Liver (tissue), 10 donors: ENCODE measurements at places on chromosomes 6 and 20.

GRCh38 chr6:157538168-157538567 is 157.2 kb downstream of the ZDHHC14 start:
- DNase-seq: no peak
- H3K4me1 ChIP-seq: peaks cover 44% of the 10 kb centered on the region
- peak overlapping the region; percentile 51 for H3K27ac ChIP-seq
- H3K4me3 ChIP-seq: no peak overlapping the region

- no peak for DNase-seq
- no peak overlapping the region for H3K27ac ChIP-seq
- H3K4me3 ChIP-seq: no peak overlapping the region
- peaks cover 30% of the 10 kb centered on the region for H3K4me1 ChIP-seq
- H3K27me3 ChIP-seq: no peaks in the 10 kb centered on the region
Measured at GRCh38 chr6:43283514-43283901, 14.6 kb upstream of the SLC22A7 start.

GRCh38 chr6:42783876-42784642 is 2.2 kb downstream of the BICRAL start:
- H3K27ac ChIP-seq: peak overlapping the region; percentile 99
- no peaks in the 10 kb centered on the region for H3K36me3 ChIP-seq
- peak overlapping the region; percentile 97 for H3K4me3 ChIP-seq
- H3K27me3 ChIP-seq: no peaks in the 10 kb centered on the region
- no peak for DNase-seq

GRCh38 chr6:14555804-14556203 is 438.2 kb downstream of the CD83 start:
- H3K27ac ChIP-seq: no peak overlapping the region
- H3K27me3 ChIP-seq: no peaks in the 10 kb centered on the region
- peaks cover 12% of the 10 kb centered on the region for H3K4me1 ChIP-seq
- H3K4me3 ChIP-seq: no peak overlapping the region
- no peak for DNase-seq

GRCh38 chr6:166939345-166939744 is 17.0 kb downstream of the RNASET2 start:
- no peak overlapping the region for H3K4me3 ChIP-seq
- H3K4me1 ChIP-seq: no peaks in the 10 kb centered on the region
- no peaks in the 10 kb centered on the region for H3K27me3 ChIP-seq
- H3K36me3 ChIP-seq: peaks cover 16% of the 10 kb centered on the region
- H3K27ac ChIP-seq: no peak overlapping the region

DNA sequence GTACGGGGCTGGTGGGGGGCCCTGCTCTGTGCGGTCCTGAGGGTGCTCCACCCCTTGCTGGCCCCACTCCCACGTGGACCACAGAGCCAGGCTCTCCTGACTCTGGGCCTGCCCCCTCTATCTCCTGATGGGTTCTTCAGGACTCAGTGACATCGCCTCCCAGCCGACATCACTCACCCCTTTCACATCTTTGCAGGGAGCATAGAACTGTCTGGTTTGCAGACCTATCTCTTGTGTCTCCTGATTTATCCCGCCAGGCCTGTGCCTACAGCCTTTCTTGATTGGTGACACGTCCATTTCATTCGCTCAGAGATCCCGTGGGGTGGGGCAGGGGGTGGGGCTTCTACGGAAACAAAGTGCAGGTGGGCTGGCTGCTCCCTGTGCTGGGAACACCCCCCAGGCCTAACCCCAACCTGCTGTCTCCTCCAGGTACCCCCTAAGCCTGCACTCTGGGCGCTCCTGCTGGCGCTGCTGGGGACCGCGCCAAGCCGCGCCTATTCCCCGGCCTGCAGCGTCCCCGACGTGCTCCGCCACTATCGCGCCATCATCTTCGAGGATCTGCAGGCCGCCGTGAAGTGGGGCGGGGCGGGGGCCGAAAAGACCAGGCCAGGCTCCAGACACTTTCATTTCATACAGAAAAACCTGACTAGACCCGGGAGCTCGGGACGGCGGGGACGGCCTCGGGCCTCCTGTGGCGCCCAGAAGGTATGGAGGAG is 1.7 kb downstream of the C20orf204 start:
- peaks cover 15% of the 10 kb centered on the region for H3K36me3 ChIP-seq
- DNase-seq: no peak
- H3K4me1 ChIP-seq: peaks cover 7% of the 10 kb centered on the region

- no peak overlapping the region for H3K4me3 ChIP-seq
- no peaks in the 10 kb centered on the region for H3K27me3 ChIP-seq
- no peaks in the 10 kb centered on the region for H3K36me3 ChIP-seq
- H3K4me1 ChIP-seq: no peaks in the 10 kb centered on the region
- no peak overlapping the region for H3K27ac ChIP-seq
Measured at GRCh38 chr6:139443231-139444112, 69.0 kb upstream of the CITED2 start.

- no peak overlapping the region for H3K27ac ChIP-seq
- H3K4me3 ChIP-seq: no peak overlapping the region
- no peaks in the 10 kb centered on the region for H3K27me3 ChIP-seq
- H3K36me3 ChIP-seq: no peaks in the 10 kb centered on the region
- no peak for DNase-seq
Measured at GRCh38 chr6:127951172-127951917, 50.5 kb upstream of the THEMIS start.

GRCh38 chr6:3769610-3770009 is 18.1 kb upstream of the PXDC1 start:
- H3K4me3 ChIP-seq: no peak overlapping the region
- no peak overlapping the region for H3K27ac ChIP-seq
- no peaks in the 10 kb centered on the region for H3K27me3 ChIP-seq

GRCh38 chr6:14681699-14682487 is 564.0 kb upstream of the JARID2 start:
- no peak overlapping the region for H3K27ac ChIP-seq
- DNase-seq: no peak
- H3K27me3 ChIP-seq: no peaks in the 10 kb centered on the region
- H3K4me1 ChIP-seq: no peaks in the 10 kb centered on the region

DNA sequence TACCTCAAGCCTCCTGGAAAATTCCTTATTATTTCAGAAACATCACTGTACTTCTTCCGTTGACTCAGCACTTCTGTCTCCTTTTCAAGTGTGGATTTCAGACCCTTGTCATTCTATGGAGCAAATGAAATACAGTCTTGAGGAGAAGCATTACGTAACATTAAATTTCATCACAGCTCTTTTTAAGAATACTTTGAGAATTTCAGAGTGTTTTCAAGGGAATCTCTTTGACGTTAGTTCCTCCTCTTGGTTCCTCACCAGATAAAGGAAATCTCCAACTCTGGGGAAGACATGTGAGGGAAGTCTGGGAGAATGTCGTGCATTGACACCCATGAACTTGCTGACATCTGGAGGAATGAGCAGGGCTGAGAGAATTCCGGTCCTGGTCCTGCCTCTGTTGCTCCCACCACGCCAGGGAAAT is 32.3 kb downstream of the UST start:
- H3K27ac ChIP-seq: no peak overlapping the region
- DNase-seq: no peak

GRCh38 chr6:18432180-18432579 is 45.0 kb downstream of the RNF144B start:
- H3K36me3 ChIP-seq: peaks cover 3% of the 10 kb centered on the region
- no peak overlapping the region for H3K4me3 ChIP-seq

GRCh38 chr6:36756786-36757185 is 59.2 kb downstream of the RAB44 start:
- DNase-seq: no peak
- no peak overlapping the region for H3K27ac ChIP-seq
- no peak overlapping the region for H3K4me3 ChIP-seq
- no peaks in the 10 kb centered on the region for H3K27me3 ChIP-seq

- no peak for DNase-seq
- H3K4me3 ChIP-seq: no peak overlapping the region
- peak overlapping the region; percentile 97 for H3K27ac ChIP-seq
- no peaks in the 10 kb centered on the region for H3K27me3 ChIP-seq
- H3K36me3 ChIP-seq: no peaks in the 10 kb centered on the region
- peaks cover 17% of the 10 kb centered on the region for H3K4me1 ChIP-seq
Measured at GRCh38 chr6:52995913-52996645, 995 bp upstream of the GSTA4 start.

GRCh38 chr6:53437557-53438202 is 88.9 kb upstream of the ELOVL5 start:
- H3K36me3 ChIP-seq: no peaks in the 10 kb centered on the region
- H3K27me3 ChIP-seq: no peaks in the 10 kb centered on the region
- peak overlapping the region; percentile 24 for H3K27ac ChIP-seq
- no peak for DNase-seq
- peaks cover 21% of the 10 kb centered on the region for H3K4me1 ChIP-seq
- no peak overlapping the region for H3K4me3 ChIP-seq

- peaks cover 26% of the 10 kb centered on the region for H3K27me3 ChIP-seq
- no peaks in the 10 kb centered on the region for H3K36me3 ChIP-seq
- no peak for DNase-seq
- no peak overlapping the region for H3K27ac ChIP-seq
- no peaks in the 10 kb centered on the region for H3K4me1 ChIP-seq
Measured at GRCh38 chr20:21706261-21707195, 1.1 kb downstream of the PAX1 start.

DNA sequence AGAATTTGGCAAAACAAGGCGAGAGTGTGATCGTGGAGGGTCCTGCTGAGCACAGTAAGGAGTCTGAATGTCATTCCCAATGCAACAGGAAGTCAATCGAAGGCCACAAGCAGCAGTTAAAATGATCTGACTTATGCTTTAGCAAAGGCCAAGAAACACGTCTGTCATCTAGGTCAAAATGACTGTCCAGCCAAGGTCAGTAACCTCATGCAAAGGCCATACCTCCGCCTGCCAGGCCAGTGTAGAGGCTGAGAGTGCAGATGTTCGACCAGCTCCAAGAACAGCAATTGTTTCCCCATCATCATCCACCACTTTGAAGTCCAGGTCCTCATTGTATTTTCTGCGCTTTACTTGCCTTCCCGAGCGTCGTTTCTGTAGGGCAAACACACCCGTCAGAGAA is 105.6 kb downstream of the CHD6 start:
- H3K4me3 ChIP-seq: no peak overlapping the region
- no peaks in the 10 kb centered on the region for H3K36me3 ChIP-seq
- H3K4me1 ChIP-seq: peaks cover 38% of the 10 kb centered on the region
- DNase-seq: no peak
- H3K27me3 ChIP-seq: no peaks in the 10 kb centered on the region

DNA sequence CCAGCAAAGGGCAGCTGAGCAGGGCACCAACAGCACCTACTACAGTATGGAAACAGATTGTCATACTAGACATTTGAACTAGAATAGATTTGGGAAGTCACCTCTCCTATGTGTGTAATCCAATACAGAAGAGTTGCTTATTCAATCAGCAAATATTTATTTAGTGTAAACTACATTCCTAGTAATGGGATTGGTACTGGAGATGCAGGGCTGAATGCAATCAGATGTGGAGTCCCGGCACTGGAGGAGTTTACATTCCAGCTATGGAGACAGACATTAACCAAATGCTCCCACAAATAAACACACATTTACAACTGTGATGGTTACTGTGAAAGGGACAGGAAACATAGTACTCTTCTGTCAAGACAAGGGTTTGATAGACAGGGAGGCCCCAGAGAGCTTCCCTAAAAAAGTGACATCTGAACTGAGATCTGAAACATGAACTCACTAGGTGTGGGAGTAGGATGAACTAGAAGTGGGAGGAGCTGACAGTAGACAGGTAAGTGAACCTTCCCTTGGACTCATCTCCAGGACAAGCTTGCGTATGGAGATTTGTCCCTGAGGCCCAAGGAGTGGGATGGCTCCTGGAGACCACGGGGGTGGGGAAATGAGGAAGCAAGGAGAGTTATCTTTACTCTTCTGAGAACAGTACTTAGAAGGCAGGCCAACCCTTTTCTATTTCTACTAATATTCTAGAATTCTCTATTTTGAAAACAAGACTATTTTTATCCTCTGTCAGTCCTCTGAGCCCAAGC is 420.5 kb downstream of the MAFB start:
- no peak overlapping the region for H3K4me3 ChIP-seq
- H3K27ac ChIP-seq: no peak overlapping the region
- no peaks in the 10 kb centered on the region for H3K27me3 ChIP-seq
- no peak for DNase-seq
- no peaks in the 10 kb centered on the region for H3K36me3 ChIP-seq

GRCh38 chr20:60921022-60921622 is 330.9 kb upstream of the CDH4 start:
- no peak overlapping the region for H3K4me3 ChIP-seq
- no peaks in the 10 kb centered on the region for H3K4me1 ChIP-seq
- H3K27me3 ChIP-seq: no peaks in the 10 kb centered on the region
- peak; percentile 64 for DNase-seq
- H3K36me3 ChIP-seq: no peaks in the 10 kb centered on the region
- no peak overlapping the region for H3K27ac ChIP-seq
